Sigmoid colon (tissue), 7 donors: ENCODE measurements at places on chromosomes 13 and 19. TPM values are rescaled to one million over a fixed set of nuclear protein-coding genes. Genes with fewer than 3 reads are reported as not detected.

DNA sequence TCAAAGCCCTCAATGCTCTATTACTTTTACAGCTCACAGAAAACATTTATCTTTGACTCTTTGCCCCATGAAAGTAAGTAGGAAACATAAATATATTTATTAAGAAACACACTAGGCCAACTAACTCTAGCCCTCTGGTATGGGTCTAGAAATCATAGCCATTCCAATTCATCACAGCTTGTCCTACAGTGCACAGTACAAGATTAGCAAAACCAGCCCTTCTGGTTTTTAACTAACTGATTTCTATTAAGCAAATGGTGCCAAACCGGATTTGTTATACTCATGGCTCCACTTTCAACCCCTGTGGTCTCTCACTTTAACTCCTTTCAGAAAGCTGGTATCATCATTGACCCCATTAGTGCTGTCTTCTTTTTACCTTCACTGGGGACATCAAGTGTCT lies 5.6 kb upstream of the LRRC63 start:
- H3K4me3 ChIP-seq: no peak overlapping the region
- H3K27me3 ChIP-seq: no peaks in the 10 kb centered on the region
- DNase-seq: no peak
- no peaks in the 10 kb centered on the region for H3K4me1 ChIP-seq
- H3K36me3 ChIP-seq: no peaks in the 10 kb centered on the region

CNN2 gene
- 25.5 TPM for total RNA-seq

DLL3 gene
- total RNA-seq: not detected

GRCh38 chr13:80529734-80530133 lies 188.8 kb upstream of the SPRY2 start:
- DNase-seq: no peak
- no peaks in the 10 kb centered on the region for H3K4me1 ChIP-seq
- no peak overlapping the region for H3K27ac ChIP-seq
- H3K4me3 ChIP-seq: no peak overlapping the region
- H3K27me3 ChIP-seq: no peaks in the 10 kb centered on the region
- no peaks in the 10 kb centered on the region for H3K36me3 ChIP-seq

AZU1 gene
- 1.1 TPM for total RNA-seq

STAP2 gene
- total RNA-seq: 5.5 TPM

SARS2 gene
- 32.7 TPM for total RNA-seq

GRCh38 chr13:110211046-110211445 lies 95.9 kb downstream of the COL4A1 start:
- no peak overlapping the region for H3K27ac ChIP-seq
- no peak for DNase-seq
- no peak overlapping the region for H3K4me3 ChIP-seq
- peaks cover 23% of the 10 kb centered on the region for H3K4me1 ChIP-seq
- peaks cover 72% of the 10 kb centered on the region for H3K36me3 ChIP-seq

ZNF382 gene
- total RNA-seq: 22.8 TPM

- H3K4me1 ChIP-seq: peaks cover 16% of the 10 kb centered on the region
- no peak overlapping the region for H3K4me3 ChIP-seq
- DNase-seq: peak; percentile 55
These were observed 3.5 kb downstream of the GRTP1 start for GRCh38 chr13:113360446-113360845.

DNA sequence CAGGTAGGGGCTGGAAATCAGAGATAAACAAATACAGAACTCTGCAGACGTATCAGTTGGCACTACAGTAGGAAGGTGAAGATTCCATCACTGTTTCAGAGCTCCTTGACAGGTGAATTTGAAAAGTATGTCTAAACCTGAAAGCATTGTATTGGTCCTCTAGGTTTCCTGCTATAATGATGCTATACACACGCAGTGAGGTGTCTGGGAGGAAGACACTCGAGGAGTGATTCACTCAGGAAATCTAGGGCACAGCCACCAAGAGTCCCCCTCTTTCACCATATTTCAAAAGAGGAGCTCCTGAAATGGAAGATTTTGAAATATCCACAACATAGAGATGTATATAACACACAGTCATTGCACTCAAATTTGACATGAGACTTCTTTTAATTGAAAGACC lies 331.0 kb upstream of the DACH1 start:
- no peak overlapping the region for H3K27ac ChIP-seq
- no peak overlapping the region for H3K4me3 ChIP-seq
- no peaks in the 10 kb centered on the region for H3K4me1 ChIP-seq
- no peak for DNase-seq

- H3K27me3 ChIP-seq: no peaks in the 10 kb centered on the region
- no peak for DNase-seq
- no peak overlapping the region for H3K27ac ChIP-seq
- H3K4me3 ChIP-seq: no peak overlapping the region
- no peaks in the 10 kb centered on the region for H3K36me3 ChIP-seq
These were observed 154.3 kb upstream of the VSTM2B start for GRCh38 chr19:29371251-29372090.

DNA sequence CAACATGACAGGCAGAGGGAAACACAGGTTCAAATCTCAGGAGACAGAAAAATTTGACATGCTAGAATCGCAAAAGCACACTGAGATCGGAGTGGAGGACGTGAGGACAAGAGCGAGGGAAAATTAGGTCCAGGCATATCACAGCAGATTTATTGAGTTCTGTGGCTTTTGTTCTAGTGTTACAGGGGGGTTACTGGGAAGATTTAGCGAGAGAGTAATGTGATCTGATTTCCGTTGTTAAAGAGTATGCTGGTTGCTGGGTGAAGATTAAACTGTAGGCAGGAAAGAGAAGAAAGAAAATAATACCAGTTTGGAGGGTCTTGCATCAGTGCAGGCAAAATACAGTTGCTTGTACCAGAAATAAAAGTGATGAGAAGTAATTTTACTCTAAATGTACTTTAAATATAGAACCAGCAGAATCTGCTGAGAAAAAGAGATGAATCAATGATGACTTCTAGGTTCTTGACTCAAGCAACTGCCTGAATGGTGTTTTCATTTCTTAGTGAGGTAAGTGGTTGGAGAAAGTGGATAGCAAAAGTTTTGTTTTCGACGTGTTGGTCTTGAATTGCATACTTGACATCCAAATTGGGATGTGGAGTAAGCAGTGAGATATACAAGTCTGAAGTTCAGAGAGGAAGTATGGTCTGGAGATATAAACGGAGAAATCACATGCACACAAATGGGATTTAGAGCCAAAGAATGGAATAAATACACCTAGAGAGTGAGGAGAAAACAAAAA lies 35.7 kb downstream of the UFM1 start:
- no peak overlapping the region for H3K4me3 ChIP-seq
- H3K4me1 ChIP-seq: no peaks in the 10 kb centered on the region
- no peaks in the 10 kb centered on the region for H3K36me3 ChIP-seq
- no peaks in the 10 kb centered on the region for H3K27me3 ChIP-seq
- no peak overlapping the region for H3K27ac ChIP-seq

IFNL1 gene
- not detected for total RNA-seq

DNA sequence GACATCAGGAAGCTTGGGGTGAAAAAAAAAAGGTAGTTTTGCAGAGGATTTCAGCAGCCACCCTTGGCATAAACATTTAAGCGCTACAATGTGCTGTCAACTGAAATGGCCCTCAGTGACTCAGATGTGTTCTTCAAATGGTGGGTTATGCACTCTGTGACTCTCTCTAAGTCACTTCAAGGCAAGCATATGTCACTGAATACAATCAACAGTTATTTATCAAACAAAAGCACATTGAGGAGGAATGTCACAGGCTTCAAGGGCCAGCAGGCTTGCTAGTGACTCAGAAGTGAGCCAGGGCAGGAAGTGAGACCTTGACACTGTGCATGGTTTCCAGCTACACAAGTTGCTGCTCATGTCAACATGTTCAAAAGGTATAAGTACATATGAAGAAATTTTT lies 523.7 kb upstream of the HTR2A start:
- H3K27me3 ChIP-seq: no peaks in the 10 kb centered on the region
- DNase-seq: no peak
- no peak overlapping the region for H3K27ac ChIP-seq
- H3K4me1 ChIP-seq: no peaks in the 10 kb centered on the region
- H3K36me3 ChIP-seq: no peaks in the 10 kb centered on the region

DNA sequence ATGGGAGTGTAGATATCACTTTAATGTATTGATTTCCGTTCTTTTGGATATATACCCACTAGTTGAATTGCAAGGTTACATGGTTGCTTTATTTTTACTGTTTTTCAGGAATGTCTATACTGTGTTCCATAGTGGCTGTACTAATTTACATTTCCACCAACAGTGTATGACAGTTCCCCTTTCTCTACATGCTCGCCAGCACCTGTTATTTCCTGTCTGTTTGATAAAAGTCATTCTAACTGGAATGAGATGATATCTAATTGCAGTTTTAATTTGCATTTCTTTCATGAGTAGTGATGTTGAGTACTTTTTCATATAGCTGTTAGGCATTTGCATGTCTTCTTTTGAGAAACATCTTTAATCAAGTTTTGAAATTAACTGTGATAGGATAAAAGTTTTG lies 818.6 kb downstream of the SLITRK6 start:
- H3K4me3 ChIP-seq: no peak overlapping the region
- H3K27ac ChIP-seq: no peak overlapping the region
- H3K36me3 ChIP-seq: no peaks in the 10 kb centered on the region
- no peaks in the 10 kb centered on the region for H3K4me1 ChIP-seq
- DNase-seq: no peak

DNA sequence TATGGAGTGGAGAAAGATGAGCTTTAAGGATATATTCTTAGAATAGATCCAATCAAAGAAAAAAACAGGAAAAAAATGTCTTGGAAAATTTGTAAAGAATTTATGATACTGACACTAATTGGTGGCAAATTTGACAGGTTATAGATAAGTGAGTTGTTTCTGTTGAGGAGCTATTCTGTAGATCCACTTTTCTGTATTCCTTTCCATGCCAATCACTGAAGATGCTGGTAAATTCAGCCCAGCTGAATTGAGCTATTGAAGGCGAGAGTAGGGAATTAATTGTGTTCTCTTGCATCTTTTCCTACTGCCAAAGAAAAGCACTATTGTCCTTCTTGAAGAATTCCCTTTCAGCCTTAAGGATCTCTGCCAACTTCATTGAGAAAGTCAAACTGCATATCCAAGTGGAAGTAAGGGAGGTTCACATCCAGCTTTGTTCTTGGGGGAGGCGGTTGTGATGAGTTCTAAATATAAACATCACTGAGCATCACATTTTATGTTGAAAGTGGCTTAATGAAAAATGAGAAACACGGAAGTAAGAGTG lies 113.1 kb downstream of the PCDH9 start:
- H3K4me3 ChIP-seq: no peak overlapping the region
- peaks cover 10% of the 10 kb centered on the region for H3K4me1 ChIP-seq
- no peaks in the 10 kb centered on the region for H3K36me3 ChIP-seq
- H3K27ac ChIP-seq: no peak overlapping the region
- DNase-seq: no peak

DNA sequence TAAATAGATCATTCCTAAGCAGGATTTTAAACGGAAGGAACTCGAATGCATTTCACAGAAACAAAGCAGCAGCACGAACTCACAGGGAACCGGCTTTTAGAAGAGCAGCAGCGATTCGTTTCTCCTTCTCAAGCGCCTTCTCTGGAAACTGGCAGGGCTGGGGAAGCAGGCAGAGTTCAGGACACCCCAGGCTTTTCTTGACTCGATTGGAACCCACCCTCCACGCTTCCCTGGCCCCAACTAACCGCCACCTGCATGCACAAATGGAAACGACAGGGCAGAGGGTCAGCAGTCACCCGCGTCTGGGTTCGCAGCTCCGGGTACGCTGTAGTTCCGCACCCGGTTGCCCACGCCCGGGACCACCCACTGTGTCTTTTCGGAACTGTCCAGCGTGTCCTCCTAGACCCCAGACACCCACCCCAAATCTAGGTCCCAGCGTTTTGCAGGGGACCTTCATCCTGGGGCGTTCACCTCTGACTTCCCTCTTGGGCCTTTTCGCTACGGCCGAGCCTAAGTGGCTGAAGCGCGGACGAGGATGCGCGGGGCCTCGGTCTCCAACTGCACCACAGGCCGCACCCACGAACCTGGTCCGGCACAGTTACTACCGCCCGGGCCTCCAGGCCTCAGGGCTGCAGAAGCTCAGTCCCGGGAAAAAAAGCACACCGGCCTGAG lies 500 bp downstream of the ZFP30 start:
- peaks cover 25% of the 10 kb centered on the region for H3K4me1 ChIP-seq
- peak; percentile 61 for DNase-seq
- peak overlapping the region; percentile 91 for H3K27ac ChIP-seq
- peak overlapping the region; percentile 76 for H3K4me3 ChIP-seq
- H3K27me3 ChIP-seq: no peaks in the 10 kb centered on the region

DNA sequence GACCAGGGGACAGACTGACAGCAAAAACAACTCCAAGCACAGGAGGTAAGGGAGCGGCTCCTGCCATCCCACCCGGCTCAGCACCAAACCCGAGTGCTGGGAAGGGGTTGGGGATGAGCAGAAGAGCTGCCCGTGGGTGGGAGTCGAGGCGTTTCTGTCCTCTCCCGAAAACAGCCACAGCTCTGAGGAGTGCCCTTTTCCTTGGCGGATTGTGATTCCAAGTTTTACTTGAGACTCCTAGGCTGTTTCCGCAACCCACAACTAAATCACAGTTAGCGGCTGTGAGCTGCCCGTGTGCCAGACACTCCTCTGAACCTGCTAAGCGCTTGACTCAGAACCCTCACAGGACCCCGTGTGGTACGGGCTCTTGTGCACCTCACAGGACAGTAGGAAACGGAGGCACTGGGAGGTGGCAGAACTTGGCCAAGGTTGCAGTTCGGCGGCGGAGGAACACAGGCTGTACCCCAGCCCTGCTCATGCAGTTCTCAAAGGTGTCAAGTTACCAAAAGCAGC lies 21.4 kb downstream of the CFAP97D2 start:
- no peaks in the 10 kb centered on the region for H3K36me3 ChIP-seq
- no peak for DNase-seq
- no peak overlapping the region for H3K4me3 ChIP-seq
- no peaks in the 10 kb centered on the region for H3K4me1 ChIP-seq
- H3K27ac ChIP-seq: no peak overlapping the region
- H3K27me3 ChIP-seq: no peaks in the 10 kb centered on the region

- H3K27ac ChIP-seq: no peak overlapping the region
- H3K4me3 ChIP-seq: no peak overlapping the region
- H3K36me3 ChIP-seq: no peaks in the 10 kb centered on the region
- DNase-seq: no peak
These were observed 1.1 kb upstream of the NDFIP2 start for GRCh38 chr13:79479882-79480281.

DPRX gene
- not detected for total RNA-seq

- no peaks in the 10 kb centered on the region for H3K27me3 ChIP-seq
- H3K36me3 ChIP-seq: no peaks in the 10 kb centered on the region
- no peak overlapping the region for H3K4me3 ChIP-seq
- H3K4me1 ChIP-seq: no peaks in the 10 kb centered on the region
- H3K27ac ChIP-seq: no peak overlapping the region
These were observed 51.8 kb upstream of the FREM2 start for GRCh38 chr13:38635030-38635429.

DNA sequence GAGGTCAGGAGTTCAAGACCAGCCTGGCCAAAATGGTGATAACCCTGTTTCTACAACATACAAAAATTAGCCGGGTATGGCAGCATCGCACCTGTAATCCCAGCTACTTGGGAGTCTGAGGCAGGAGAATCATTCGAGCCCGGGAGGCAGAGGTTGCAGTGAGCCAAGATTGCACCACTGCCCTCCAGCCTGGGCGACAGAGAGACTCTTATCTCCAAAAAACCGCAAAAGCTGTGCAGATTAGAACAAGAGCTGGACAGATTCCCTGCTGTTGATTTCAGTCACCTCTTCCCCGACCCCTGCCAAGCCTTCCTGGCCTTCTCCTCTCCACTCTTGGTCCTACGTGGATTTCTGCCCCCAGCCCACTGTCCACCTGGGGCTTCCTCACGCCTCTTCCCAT lies 8.3 kb downstream of the CAMSAP3 start:
- no peak for DNase-seq
- peaks cover 52% of the 10 kb centered on the region for H3K27me3 ChIP-seq
- H3K4me3 ChIP-seq: no peak overlapping the region
- no peak overlapping the region for H3K27ac ChIP-seq
- H3K4me1 ChIP-seq: no peaks in the 10 kb centered on the region

- H3K36me3 ChIP-seq: no peaks in the 10 kb centered on the region
- no peak for DNase-seq
- H3K4me1 ChIP-seq: no peaks in the 10 kb centered on the region
These were observed 18.3 kb downstream of the MAST1 start for GRCh38 chr19:12856653-12857052.
